Activated T-cell treated with anti-CD3 and anti-CD28 coated beads, Interleukin-2, amount 50 U/mL, for 48 hours (primary cell): ENCODE measurements at places on chromosomes 4 and X.

GRCh38 chr4:121654738-121655137, 42.0 kb downstream of the ANXA5 start:
- DNase-seq: no peak

DNA sequence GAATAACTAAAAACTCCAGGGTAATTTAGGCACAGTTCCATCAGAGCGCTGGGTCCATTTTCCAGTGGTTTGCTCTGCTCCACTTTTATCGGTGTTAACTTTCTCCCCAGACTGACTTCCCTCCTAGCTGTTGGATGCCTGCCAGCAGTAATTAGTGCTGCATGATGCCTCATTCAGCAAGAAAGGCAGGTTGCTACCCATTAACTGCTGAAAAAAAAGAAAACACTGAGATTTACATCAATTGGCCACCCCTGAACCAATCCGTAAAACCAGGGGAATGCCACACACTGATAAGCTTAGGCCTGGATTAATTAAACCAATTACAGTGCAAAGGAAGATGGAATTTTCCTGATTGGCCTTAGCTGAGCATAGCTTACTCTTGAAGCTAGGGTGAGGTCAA, 182.4 kb upstream of the CXXC4 start:
- DNase-seq: no peak

- DNase-seq: no peak
Measured at GRCh38 chr4:138658518-138658917, 357.1 kb upstream of the NOCT start.

DNA sequence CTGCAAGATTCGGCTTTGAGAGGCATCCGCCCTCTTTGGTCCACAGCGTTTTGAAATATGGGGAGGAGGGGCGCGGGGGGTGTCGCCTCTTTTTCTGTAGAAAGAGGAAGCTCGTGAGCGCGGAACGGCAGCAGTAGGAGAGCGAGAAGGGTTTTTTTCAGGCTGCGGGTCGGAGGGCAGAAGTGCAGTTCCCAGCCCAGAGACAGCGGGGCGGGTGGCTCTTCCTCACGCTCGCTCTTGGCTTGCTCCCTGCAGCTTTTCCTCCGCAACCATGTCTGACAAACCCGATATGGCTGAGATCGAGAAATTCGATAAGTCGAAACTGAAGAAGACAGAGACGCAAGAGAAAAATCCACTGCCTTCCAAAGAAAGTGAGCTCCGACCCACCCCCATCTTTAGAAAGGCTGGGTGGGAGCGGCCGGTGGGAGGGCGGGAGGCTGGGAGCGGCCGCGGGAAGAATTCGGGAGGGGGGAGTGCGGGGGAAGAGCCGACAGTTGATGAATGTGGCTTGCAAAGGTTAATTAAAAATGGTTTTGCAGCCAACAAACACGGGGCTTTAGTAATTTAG, 1.2 kb downstream of the TMSB4X start:
- DNase-seq: no peak

DNA sequence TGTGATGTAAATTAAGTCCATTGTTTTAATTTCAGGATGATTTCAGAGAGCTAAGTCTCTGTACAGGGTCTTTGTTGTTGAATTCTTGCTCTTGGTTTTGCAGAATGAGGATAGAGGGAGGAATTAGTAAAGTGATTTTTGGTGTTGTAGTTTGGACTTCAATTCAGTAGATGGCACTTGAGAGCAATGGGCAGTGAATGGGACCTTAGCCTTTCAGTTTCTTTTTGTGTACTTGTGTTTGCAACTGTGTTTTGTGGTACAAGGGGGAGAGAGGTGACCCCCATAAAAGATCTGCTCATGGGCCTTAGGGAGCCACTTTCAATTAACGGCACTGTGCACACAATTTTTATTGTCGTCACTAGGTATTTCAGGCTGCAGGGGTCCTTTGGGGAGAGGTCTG, 340.0 kb downstream of the DCAF12L2 start:
- DNase-seq: no peak

DNA sequence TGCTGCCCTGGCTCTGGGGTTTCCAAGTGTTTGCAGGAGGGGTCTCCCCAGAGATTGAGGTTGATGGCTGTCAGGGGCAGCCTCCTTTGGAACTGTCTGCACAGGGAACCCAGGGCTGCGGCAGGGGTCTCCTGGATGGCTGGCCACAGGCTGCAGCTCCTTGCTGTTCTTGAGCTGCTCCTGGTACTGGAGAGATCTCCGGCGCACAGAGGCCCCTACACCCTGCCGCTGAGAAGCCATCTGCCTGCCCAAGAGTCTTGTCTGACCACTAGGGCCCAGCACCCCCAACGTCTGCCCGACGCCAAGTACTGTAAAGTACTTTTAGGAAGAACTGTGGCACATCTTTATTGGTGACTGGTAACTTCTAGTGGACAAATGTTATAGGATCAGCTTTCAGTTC, 13.5 kb downstream of the STIM2 start:
- no peak for DNase-seq

DNA sequence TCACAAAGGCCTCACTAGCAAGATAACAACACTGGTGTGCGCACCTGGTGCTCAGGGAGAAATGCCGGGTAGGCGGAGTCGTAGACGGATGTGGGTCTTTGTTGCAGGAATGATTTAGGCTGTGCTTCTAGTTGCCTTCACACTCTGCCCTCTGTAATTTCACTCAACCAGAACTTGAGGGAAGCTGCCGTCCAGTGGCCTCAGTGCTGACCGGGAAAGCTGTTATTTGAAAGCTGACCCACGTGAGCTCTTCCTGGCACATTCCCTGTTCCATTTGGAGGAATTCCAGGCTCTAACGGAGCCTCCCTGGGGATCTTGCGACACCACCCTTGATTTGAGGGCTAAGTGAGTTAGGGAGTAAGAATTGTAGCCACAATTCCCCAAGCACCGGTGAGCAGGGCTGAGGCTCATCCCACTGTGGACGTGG, 15.9 kb downstream of the SH3TC1 start:
- no peak for DNase-seq

DNA sequence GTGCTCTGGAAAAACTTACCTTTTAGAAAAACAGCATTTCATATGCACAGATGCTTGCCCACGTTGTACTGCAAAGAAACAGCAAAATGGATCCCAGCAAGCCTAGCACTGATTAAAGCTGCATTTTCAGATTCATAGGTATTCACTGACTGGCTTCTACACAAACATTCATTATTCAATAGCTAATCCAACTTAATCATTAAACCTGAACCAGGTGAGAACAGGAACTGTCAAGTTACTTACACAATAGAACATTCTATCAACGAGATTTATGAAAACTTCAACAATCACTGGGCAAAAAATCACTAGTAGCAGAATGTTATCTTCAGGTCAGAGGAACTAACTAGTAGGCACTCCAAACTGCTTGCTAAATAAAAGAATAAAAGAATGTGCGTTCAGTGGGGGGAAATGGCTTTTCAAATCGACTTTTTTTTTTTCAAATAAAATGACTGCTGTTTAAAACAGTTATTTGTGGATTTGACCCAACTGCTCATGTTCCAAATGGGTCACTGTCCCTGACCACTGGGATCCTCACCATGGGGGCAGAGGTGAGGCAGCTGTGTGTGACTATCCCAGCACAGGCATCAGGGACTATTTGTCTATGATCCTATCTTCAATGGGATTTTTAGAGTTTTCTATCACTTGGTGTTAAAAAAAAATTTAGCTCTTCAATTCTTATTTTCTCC, 42.3 kb downstream of the STX18 start:
- DNase-seq: no peak

- no peak for DNase-seq
Measured at GRCh38 chrX:39903343-39903742, 194.4 kb downstream of the BCOR start.

- DNase-seq: no peak
Measured at GRCh38 chr4:8320386-8320750, 50.8 kb downstream of the HTRA3 start.

DNA sequence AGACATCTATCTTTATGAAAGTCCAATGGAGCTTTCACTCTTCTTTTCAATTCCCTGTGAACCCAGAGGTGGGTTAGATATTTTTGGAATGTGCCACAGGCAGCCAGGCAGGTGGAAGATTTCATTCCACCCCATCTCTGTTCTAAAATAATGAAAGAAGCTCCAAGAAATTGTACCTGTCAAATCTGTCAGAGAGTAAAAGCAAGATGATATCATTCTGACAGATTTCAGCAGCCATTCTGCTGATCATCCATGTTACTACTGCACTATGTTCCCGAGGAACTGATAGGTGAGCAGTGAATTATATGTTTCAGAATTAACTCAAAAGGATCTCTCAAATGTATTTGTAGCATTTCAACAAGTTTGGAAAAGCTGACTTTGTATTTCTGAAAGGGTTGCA, 339.5 kb upstream of the SPANXN4 start:
- DNase-seq: no peak

DNA sequence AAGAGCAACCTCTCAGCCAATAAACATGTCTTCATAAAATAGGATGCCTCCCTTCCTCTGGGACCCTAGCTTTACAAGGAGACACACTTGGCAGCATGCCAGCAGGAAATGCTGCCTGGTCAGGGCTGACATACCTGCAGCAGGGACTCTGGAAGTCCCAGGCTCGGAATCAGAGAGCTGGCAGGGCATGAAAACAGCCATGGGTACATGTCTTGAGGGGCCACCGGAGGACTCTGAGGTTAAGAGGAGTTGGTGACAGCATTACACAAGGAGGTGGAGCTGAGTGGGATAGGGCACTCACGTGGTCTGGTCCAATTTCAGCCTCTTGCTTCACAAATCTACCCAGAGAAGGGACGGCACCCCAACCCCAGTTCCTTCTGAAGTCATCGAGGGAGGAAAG, 15.7 kb downstream of the MSX1 start:
- DNase-seq: no peak

GRCh38 chr4:37068580-37068979, 176.0 kb upstream of the NWD2 start:
- no peak for DNase-seq

GRCh38 chr4:67928546-67928945, 34.7 kb downstream of the TMPRSS11A start:
- DNase-seq: no peak

- DNase-seq: no peak
Measured at GRCh38 chr4:165879641-165880040, 6.6 kb downstream of the TLL1 start.

DNA sequence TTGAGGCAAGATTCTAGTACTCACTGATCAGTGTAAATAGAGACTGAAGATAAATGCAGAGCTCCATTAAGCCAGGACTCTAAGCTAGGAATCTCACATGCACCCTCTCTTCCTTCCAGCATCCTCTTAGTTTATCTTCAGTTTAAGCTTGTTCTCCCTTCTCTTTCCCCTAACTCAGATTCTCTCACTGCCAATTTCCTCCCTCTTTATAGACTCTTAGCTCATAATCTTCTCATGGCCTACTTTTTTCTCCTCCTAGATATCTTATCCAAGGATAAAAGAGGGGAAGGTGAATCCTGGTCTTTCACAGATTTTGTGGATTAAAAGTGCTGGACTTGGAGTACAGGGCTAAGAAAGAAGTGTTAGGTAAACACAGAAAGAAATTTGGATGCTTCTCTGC, 108.9 kb upstream of the TENM3 start:
- no peak for DNase-seq
